Activated naive CD4-positive, alpha-beta T cell (primary cell): ENCODE measurements at places on chromosomes 4 and X.

GRCh38 chr4:159027535-159027934 is 75.3 kb upstream of the RAPGEF2 start:
- DNase-seq: no peak

DNA sequence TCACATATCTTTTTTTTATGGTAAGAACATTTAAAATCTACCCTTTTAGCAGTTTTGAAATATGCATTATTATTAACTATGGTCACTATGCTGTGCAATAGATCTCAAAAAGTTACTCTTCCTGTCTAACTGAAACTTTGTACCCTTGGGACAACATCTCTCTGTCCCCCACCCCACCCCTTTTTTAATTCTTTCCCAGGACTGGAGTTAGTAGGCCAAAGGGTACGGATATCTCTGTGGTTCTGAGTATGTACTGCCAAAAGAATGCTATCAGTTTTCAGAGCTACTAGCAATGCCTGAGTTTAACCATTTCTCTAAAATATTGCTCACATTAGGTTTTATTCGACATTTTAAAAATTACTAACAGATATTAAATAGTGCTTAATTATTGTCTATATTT is 4.7 kb upstream of the FAM241A start:
- no peak for DNase-seq

- no peak for DNase-seq
These were observed 124.6 kb upstream of the ACSL4 start for GRCh38 chrX:109857584-109858228.

DNA sequence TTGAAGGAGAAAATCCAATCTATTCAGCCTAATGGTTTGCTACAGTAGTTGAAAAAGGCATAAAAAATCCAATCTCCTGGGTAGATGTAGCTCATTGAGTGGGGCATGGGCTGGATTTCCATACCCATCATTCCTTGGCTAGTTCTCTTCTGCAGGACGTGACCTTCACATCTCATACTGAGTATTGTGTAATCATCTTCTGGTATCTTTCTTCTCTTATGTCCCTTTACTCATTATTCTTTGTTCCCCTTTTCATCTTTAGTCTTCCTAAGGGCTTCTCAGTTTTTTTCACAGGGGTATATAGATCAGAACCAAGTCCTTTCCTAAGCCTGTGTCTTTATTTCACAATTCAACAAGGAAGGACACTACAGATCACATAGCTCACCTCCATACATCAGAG is 727.6 kb upstream of the MAGEB2 start:
- DNase-seq: no peak

- no peak for DNase-seq
These were observed 56.8 kb downstream of the SMIM20 start for GRCh38 chr4:25970691-25971432.
